DMS79 (cell line): ENCODE measurements at places on chromosomes 5 and 9.

DNA sequence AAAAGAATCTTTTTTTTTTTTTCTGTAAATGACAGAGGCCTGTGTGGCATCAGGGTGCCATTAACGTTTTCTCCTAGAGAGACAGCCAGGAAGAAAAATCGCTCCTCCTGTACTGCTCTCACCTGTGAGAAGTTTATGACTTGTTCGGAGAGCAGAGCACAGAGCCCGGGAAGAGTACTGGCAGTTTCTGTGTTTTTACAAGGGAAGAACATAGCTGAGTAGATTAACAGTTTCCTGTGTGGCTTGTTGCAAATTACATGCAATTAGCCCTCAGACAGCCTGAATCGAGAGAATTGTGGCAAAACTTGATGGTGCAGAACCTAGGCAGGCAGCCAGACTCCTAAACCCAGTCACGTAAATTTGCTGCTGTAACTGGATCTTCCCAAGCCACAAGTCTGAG is 32.1 kb downstream of the PRKACG start:
- DNase-seq: peak; percentile 83

- DNase-seq: no peak
These were observed 64.8 kb downstream of the NUDT12 start for GRCh38 chr5:103497781-103498180.

DNA sequence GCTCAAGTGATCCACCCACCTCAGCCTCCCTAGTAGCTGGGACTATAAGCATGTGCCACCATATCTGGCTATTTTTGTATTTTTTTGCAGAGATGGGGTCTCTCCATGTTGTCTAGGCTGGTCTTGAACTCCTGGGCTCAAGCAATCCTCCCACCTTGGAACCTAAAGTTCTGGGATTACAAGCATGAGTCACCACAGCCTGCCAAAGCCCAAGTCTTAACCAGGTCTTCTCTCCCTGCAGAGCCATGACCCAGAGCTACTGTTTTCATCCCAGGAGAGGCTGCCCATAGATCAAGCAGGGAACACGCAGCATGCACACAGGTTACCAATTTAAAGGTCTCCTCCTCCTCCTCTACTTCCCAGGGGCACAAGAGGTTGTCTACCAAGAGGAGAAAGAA is 29.7 kb downstream of the PCDHGC5 start:
- DNase-seq: no peak

DNA sequence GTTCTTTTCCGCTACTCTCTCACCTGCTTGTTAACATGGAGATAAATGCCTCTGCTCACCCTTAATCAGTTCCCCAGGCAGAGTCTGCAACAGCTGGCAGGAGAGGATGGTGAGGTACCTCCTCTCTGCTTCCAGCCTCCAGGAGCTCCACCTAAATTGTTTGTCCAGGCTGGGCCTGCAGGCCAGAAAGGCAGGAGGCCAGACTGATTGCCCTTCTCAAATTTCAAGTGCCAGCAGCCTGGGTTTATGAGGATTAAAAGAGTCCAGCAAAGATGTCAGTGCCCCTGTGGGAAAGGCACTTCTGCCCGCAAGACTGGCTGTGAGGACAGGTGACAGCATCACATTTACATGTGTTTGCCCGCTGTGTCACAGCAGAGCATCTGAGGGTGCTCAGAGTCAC is 19.8 kb downstream of the CORO2A start:
- DNase-seq: peak; percentile 86

DNA sequence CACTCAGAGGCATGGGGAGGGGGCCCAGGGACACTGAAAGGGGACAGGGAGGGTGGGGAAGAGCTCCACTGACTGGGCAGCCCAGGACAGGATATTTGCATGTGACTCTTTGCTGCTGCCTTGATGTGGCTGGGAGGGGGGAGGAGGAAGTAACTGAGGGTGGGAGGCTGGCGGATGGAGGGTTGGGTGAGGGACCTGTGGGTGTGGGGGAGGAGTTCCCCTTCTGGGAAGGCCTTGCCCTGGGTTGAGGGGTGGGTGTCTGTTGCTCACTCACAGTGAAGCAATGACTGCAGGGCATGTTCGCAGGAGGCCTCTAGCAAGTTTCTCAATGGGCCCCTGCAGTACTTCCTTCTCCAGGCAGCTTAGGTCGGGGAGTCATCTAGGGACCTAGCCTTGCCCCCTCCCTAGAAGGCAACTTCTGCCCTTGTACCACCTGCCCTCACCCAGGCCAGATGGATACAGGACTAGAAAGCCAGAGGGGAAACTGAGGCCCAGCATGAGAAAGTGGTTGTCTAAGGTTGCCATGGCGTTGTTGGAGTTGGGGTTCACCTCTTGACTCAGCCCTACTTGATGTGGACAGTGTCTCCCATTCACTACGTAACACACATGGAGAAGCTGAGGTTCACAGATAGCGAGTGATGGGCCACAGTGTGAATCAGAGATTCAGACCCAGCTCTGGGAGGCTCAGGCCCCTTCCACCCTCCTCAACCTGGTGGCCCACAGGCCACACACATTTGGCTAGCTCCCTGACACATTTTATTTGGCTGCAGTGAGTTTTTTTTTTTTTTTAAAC is 3.0 kb downstream of the GRK6 start:
- DNase-seq: no peak

DNA sequence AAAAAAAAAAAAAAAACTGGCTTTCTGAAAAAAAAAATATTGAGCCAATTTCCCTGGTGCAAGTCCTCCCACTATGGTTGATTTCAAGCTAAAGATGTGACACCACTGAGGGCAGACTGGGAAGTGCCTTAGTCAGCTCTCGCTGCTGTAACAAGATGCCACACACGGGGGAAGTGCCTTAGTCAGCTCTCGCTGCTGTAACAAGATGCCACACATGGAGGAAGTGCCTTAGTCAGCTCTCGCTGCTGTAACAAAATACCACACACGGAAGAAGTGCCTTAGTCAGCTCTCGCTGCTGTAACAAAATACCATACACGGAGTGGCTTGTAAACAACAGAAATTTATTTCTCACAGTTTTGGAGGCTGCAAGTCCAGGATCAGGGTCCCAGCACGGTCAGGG is 23.4 kb downstream of the BTNL9 start:
- DNase-seq: no peak
